CMK (cell line): ENCODE measurements at places on chromosomes 1 and 21.
A peak's percentile ranks its signal among the peaks of the same experiment; 100 is the strongest.

DNA sequence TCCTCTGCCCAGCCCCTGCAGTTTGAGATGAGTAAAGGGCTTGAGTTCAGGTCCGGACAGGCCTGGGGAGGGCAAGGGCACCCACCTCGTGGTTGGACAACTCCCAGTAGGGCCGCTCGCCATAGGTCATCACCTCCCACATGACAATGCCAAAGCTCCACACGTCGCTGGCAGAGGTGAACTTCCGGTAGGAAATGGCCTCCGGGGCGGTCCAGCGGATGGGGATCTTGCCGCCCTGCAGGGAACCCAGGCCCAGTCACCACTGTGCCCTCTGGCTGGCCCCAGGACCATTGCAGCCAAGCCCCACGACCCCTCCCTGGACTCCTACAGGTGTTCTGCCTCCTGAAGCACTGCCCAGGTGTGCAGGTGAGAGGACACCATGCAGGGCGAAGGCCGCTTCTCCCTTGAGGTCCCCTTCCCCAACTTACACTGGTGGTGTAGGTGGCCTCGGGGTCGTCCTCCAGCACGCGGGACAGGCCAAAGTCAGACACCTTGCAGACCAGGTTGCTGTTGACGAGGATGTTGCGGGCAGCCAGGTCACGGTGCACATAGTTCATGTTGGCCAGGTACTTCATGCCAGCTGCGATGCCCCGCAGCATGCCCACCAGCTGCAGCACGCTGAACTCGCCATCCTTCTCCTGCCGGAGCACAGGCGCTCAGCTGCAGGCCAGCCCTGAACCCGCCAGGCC, 24.1 kb downstream of the EPHA2 start:
- DNase-seq, result no peak

DNA sequence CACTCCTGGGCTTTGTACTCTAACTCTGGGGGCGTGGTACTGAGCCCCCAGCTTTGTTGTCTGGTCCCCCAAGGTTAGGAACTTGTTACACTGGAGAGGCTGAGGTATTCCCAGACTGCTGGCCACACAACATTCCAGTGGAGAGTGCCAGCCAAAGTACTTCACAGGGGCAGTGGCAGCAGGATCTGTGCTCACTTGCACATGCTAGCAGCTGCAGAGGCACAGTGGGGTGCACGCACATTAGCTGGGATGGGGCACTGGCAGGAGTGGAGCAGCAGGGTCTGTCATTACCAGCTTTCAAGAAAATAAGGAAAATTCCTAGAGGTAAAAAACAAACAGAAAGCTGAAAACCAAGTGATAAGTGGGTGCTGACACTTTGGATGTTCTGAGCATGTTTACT, 31.0 kb downstream of the ZNF691 start:
- DNase-seq, result peak; percentile 7

GRCh38 chr1:211345719-211346118, 19.1 kb downstream of the TRAF5 start:
- no peak for DNase-seq

DNA sequence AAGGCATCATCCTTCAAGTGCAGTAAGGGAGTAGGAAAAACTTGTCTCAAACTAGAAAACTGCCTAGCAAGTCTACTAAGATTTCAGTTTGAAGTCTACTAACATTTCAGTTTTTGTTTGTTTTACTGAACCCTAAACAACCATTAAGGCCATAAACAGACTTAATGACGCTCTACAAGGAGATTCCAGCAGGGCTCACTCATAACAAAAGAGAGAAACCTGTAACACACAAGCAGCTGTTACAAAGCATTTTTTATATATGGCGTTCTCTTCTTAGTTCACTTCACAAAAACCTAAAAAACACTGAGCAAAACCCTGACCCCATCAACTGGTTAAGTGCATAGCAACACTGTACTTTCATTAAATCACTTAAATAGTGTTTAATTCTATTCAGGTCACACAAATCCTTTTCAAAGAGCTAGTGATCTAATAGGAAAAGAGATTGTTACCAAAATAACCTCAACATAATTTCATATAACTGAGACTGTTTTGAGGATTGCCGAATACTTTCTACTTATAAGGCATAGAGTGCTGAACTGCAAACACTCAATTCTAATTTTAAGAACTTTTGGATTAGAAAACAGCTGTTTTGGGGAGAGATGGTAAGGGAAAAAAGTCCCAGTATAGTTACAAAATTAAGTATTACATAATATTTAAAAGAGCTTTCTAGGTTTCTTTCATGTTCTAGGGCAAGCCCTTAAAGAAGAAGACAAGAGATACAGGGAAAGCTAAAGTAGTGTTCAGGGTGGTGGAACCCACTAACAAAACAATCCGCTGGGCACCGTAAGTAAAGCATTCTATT, 1.4 kb downstream of the B3GALNT2 start:
- no peak for DNase-seq

GRCh38 chr1:32749771-32750170, 47.2 kb upstream of the SYNC start:
- no peak for DNase-seq
